ENCODE measurements at places on chromosomes 12 and 14.
A peak's percentile ranks its signal among the peaks of the same experiment; 100 is the strongest.

DNA sequence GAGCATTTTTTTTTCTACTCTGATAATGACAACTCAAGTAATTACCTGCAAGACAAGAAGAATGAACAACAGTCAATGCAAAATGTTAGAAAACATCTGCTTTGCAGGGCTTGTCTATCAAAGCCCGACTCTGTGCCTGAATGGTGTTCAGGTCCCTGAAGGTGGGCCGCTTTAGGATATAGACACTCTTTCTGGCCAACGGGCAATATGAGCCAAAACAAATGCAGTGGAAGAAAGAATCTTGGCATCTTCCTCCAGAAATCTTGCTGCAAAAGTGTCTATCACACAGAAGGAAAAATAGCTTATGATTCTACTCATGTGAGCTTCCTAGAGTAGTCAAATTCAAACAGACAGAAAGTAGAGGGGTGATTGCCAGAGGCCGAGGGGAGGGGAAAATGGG lies 32.7 kb downstream of the FOS start:
- no peak for DNase-seq

DNA sequence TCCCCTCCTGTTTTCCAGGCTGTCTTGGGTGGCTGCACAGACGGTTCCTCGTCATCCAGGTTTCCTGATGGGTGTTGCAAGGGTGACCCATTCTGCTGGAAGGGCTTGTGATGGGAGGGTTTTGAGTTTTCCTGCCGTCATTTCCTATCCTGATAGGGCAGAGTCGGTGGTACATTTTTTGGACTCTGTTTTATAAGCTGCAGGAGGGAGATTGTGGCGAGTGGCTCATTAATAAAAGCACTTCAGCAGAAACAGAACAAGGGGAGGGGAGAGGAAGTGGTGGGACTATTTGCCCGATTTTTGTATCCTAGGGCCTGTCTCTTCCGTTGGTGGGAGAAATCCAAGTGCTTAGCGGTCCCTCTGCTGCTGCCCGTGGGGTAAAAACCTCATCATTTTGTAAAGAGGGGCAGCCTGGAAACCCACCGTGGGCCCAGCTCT lies 40.0 kb downstream of the TSPAN9 start:
- DNase-seq: no peak

DNA sequence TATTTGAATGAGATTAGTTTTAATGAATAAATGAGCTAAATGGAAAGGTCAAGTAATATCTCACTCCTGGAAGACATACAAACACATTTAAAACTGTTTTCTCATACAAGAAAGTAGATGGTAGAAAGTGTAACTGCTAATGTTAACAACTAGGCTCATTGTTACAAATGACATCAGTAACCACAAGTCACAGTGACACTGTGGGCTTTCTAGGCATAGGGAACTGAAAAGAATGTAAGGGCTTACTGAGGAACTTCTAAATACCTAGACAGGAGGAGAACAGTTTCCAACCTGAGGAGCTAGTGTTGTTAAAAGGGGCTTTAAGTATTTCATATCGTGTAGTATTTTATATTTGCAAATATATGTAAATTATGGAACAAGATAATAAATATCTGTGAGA lies 17.5 kb upstream of the ERGIC2 start:
- no peak for DNase-seq

- DNase-seq: no peak
Measured at GRCh38 chr14:102333390-102333789, 13.8 kb downstream of the ZNF839 start.

GRCh38 chr12:52796839-52797528 lies 1.1 kb upstream of the KRT3 start:
- DNase-seq: no peak

- DNase-seq: no peak
Measured at GRCh38 chr14:24518851-24519250, 10.8 kb upstream of the CMA1 start.

DNA sequence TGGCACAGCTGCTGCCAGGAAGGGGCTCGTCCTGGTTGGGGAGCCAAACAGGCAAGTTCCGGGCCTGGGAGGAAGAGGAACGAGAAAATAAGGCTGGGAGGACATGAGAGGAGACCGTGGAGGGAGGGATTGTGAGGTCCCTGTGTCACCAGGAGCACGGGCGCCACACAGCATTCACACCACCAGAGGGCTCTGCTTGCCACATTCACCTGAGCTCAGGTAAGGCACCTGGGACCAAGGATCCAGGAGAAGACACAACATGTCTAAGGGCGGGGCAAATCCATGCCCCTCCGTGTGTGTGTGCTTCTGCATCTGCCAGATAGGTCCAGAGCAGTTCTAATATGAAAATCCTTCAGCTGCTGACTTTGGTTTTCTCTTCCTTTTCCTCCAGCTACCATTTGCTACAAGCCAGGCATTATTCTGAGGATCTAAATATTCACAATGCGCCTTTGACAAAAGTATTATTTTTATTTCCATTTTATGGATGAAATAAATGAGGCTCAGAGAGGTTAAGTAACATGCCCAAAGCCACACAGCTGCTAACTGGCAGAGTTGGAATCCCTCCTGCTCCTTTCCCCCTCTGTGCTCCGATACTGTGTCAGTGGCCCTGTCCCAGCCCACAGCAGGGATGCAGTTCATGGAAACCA lies 14.6 kb downstream of the RAPGEF3 start:
- peak; percentile 34 for DNase-seq

- DNase-seq: no peak
Measured at GRCh38 chr12:130121226-130122000, 40.9 kb upstream of the FZD10 start.

Measured in activated CD4-positive, CD25-positive, alpha-beta regulatory T cell treated with anti-CD3 and anti-CD28 coated beads, Interleukin-2, amount 50 U/mL, for 16 hours (primary cell).